ENCODE measurements at places on chromosomes 6 and 20. TPM values are rescaled to one million over a fixed set of nuclear protein-coding genes. Genes with fewer than 3 reads are reported as not detected.

GRCh38 chr20:64080013-64080812 is at the start of gene OPRL1:
OPRL1 (plus strand) TSS chr20:64080082; CDS start chr20:64092721, 12,639 bp downstream.
- DNase-seq = no peak

DNA sequence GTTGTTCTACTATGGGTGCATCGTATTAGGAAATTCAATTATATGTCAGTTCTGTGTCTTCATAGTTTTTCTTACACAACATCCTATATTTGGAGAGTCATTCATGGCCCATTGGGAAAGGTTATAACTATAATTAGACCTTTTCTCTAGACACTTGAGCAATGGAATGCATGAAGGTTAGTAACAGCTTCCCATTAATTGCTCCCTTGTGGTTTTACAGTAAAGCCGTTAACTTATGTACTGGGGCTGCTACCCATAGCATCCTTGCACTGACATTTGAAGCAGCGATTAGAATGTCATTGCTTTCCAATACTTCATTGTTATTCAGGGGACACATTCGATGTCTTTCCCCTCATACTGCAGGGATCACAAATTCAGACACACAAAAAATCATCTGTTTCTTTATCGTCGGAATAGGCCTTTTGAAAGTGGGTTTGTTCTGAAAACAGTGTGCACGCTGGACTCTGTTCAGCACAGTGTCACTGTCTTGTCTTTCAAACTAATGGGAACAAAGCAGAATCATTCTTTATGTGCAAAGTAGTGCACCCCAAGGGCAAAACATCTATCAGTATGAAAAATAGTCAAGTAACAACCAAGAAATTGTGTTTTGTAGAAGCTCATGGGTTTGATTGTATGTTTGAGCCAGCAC is 634.3 kb upstream of the MAP3K7 start:
- DNase-seq = no peak

GRCh38 chr6:2072453-2072852 is 173.0 kb downstream of the GMDS start:
- no peak for DNase-seq

DNA sequence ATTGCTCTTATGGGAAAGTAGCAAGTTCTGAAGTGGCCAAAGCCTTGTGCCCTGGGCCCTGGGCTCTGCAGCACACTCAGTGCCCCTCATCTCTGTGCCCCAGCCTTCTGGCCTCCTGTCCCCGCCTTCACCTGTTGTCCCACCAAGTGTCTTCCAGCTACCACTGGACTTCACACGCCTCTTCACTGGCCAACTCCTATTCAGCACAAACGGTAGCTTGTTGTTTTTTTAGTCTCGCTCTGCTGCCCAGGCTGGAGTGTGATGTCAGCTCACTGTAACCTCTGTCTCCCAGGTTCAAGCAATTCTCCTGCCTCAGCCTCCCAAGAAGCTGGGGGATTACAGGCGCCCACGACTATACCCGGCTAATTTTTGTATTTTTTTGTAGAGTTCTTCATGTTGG is 4.8 kb downstream of the CCHCR1 start:
- DNase-seq = no peak

DNA sequence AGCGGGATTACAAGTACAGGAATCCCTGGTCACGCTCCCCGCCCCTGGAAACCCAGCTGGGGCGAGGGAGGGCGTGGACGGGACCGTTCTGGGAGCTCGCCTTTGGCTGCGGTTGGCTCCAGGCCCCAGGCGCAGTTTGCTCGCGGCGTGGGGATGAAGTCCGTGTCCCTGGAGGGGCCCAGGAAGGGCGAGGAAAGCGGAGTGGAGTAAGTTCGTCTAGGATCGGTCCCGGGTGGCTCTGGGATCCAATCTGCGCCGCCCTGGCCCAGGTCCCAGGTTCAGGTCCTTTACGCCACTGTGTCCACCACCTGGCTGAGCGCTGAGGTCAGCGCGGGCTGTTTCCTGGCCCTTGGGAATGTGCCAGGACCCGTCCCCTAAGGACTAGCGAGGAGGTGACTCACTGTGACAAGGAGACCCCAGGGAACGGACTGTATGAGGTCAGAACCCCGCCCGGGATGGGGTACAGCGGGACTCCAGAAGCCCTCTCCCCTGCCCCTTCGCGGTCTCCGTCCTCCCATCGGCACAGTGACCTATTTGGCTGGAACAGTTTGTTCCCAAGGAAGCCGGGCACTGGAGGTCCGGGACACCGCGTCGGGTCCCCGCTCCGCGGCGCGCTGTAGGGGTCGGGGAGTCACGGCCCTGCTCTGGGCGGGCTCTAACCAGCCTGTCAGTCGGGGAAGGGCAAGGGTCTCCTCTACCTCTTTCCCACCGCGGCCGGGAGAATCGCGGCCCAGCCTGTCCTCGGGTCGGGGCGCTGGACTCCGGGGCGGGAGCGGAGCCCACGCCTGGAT is 724 bp downstream of the CDKN1A start:
- peak; percentile 61 for DNase-seq

Gene ADAM33
- 61.5 TPM for polyA plus RNA-seq

Gene C6orf118
- polyA plus RNA-seq = 0.49 TPM

DNA sequence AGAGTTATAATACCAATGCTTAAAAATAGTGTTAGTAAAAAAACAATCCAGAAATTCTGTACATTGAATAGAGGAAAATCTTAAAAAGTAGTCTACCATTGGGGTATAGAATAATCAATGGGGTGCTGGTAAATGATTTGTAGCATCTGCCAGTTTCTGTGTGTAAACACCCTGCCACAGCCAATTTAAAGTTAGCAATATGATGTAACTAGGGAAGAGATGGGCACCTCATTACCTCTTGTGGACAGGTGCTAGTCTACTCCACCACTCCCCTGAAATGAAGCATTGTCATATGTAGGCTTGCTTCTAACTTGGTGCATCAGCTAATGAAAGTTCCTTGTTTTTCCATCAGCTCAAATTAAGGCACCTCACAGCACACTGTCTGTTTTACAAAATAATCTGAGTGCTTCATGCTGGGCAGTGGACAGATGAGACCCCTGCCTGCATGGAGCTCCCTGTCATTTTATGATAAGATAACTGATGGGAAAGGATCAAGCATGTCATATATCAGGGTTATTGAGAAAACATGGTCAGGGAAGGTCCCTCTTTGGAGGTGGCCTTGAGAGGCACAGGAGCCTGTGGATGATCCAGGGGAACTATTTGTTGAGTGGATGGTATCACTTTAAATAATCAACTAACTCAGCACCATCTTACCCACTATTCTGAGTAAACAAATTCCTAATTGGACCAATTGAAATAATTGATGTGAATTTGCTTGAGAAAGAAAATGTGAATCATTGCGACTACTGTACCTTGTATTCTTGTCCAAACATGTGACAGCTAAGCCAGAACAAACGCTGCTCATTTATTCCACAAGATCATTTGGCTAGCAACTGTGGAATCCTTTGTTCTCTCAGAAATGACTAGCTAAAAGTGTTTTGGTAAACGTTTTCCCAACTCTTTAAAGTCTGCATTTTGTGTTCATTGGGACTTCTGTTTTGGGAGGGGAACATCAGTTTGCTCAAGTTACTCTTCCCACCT is 45.9 kb upstream of the CSE1L start:
- peak; percentile 15 for DNase-seq

Gene COL21A1
- 103 TPM for polyA plus RNA-seq

- DNase-seq = no peak
Measured at GRCh38 chr6:19382676-19383075, 454.5 kb upstream of the ID4 start.

DNA sequence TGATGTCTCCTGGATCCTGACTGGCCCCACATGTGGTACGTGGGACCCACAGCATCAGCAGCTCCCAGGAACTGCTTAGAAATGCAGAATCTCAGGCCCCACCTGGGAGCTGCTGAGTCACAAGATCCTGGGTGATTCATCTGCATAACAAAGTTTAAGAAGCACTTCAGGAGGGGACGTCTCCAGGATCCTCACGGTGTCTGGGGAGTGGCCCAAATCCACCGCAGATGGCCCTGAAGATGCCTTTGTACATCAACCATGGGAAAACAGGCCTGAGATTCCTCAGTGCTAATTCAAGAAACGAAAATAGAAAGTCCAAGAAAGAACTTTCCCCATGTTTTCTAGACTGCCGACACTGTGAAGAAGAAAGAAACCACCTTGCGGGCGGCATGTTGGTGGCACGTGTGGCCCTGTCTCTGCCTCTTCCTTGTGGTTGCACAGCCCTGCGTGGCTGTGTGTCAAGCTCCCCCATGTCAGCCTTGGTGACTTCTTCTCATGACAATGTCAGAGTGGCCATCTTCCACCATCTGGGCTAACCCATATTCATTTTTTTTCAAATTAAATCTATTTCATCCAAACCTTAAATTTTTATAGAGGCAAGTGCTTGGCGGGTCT is 26.1 kb downstream of the RRBP1 start:
- no peak for DNase-seq

- no peak for DNase-seq
Measured at GRCh38 chr6:47290124-47290834, 19.4 kb downstream of the TNFRSF21 start.

GRCh38 chr6:26240157-26241032 is 124.6 kb upstream of the BTN3A2 start:
- peak; percentile 93 for DNase-seq

- DNase-seq = no peak
Measured at GRCh38 chr6:12010635-12011275, 1.4 kb upstream of the HIVEP1 start.
